ENCODE measurements at places on chromosomes 13 and 19. TPM values are rescaled to one million over a fixed set of nuclear protein-coding genes. Genes with fewer than 3 reads are reported as not detected.

Gene GPI
- total RNA-seq = 478 TPM

Gene MBNL2
- total RNA-seq = 17.7 TPM

DNA sequence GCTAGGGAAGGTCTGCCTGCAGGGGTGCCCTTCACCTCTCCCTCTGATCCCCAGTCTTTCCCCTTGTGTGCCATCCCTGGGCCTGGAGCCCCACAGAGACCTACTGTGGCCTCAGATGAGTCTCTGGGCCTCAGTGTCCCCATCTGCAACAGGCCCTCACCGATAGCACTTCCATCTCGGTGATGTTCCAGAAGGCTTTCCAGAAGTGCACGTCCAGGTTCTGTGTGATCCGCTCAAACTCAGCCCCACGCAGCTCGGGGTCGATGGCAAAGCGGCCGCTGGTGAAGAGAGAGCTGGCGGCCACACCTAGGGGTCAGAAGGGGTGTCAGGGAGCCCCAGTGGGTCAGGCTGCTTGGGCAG is 17.7 kb upstream of the CNFN start:
- DNase-seq = no peak

DNA sequence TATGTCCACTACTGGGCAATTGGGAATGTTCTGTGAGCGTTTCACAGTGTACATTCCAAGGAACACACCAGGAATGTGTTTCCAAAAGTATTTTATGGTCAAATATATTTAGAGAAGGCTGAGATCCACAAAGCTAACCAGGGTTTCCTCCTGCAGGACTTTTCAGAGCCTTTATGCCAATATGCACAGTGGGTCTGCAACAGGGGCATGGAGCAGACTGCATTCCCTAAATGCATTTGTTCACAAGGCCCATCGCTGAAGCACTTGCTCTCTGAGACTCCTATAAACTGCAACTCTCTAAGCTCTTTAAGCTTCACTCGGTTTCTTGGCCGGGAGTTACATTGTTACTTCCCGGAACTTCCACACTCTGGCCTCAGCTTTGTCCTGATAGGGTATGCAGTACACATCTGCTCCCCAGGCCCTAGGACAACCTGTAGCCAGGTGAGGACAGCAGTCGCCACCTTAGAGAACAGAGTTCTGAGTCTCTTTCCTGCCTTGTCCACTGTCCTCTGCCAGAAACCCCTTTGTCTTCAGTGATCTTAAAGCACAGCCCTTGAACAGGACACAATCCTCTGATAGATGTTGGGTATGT is 33.5 kb downstream of the FBN3 start:
- no peak for DNase-seq

Gene DIAPH3
- 14.6 TPM for total RNA-seq

Data from CD8-positive, alpha-beta memory T cell (primary cell).